GM23338 (cell line): ENCODE measurements at places on chromosomes 7 and 10.

GRCh38 chr10:82981137-82981723, 1106.2 kb downstream of the NRG3 start:
- no peak for DNase-seq

GRCh38 chr10:97454330-97455036, 8.5 kb downstream of the ZDHHC16 start:
- no peak for DNase-seq

- no peak for DNase-seq
These were observed 191.1 kb downstream of the ZNF438 start for GRCh38 chr10:30840395-30841050.

DNA sequence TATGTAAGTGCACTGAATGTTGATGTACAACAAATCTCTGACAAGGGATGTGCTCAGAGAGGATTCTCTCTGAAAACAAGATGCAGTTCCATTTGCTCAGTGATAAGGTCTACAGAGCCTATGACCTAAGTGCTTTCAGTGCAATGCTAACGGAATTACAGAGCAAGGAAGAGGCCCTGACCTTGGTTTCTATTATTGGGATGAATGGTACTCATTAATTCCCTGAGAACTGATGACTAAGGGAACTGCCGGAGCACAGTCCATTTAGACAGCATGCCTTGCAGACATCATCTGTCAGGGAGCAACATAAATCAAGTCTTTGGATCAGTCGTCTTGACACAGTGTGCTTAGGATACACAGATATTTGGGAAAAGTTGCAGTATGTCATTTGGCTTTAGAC, 340.8 kb downstream of the PHTF2 start:
- no peak for DNase-seq

GRCh38 chr7:108592646-108593201, 23.1 kb downstream of the DNAJB9 start:
- no peak for DNase-seq
